Left ventricle myocardium inferior (tissue), 1 donor: ENCODE measurements at places on chromosomes 6 and 20. TPM values are rescaled to one million over a fixed set of nuclear protein-coding genes. Genes with fewer than 3 reads are reported as not detected.
A peak's percentile ranks its signal among the peaks of the same experiment; 100 is the strongest.

SLC17A2 gene
- total RNA-seq: not detected

MYL9 gene
- 1,345 TPM for total RNA-seq

IPCEF1 gene
- total RNA-seq: 1.7 TPM

GNAS-AS1 gene
- total RNA-seq: 0.25 TPM

LGSN gene
- total RNA-seq: not detected

ELOVL4 gene
- total RNA-seq: 0.19 TPM

- DNase-seq: no peak
Measured at GRCh38 chr20:7144464-7144863, 377.0 kb downstream of the BMP2 start.

DNA sequence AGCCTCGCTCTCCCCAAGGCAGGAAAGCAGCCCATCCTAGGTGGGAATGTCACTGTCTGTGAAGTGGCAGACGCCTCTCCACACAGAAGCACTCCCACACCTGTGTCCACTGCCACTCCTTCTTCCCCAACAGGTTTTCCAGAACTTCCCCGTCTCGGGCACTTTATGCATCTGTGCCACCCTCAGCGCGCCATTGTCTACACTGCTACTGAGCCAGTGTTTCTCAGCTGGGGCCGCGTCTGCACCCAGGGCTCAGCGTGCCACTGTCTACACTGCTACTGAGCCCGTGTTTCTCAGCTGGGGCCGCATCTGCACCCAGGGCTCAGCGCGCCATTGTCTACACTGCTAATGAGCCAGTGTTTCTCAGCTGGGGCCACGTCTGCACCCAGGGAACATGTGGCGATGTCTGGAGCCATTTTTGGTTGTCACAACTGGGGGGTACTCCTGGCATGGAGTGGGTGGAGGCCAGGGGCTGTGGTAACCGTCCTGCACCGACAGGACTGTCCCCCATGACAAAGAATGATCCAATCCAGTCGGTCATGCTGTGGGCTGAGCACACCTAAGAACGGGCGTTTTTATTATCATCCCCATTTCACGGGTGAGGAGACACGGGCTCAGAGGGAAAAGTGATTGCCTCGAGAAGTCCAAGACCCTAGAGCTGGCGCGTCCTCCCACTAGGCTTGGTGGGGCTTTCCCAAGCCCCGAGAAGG, 41.7 kb upstream of the ZBP1 start:
- DNase-seq: peak; percentile 1

- DNase-seq: no peak
Measured at GRCh38 chr20:44582311-44583025, at the start of gene PKIG. PKIG (plus strand) TSS chr20:44582579; CDS start chr20:44614557, 31,978 bp downstream.

- no peak for DNase-seq
Measured at GRCh38 chr20:58542411-58543095, 27.4 kb upstream of the APCDD1L start.

GRCh38 chr6:134065706-134066105, 13.3 kb upstream of the SLC2A12 start:
- DNase-seq: no peak

DNA sequence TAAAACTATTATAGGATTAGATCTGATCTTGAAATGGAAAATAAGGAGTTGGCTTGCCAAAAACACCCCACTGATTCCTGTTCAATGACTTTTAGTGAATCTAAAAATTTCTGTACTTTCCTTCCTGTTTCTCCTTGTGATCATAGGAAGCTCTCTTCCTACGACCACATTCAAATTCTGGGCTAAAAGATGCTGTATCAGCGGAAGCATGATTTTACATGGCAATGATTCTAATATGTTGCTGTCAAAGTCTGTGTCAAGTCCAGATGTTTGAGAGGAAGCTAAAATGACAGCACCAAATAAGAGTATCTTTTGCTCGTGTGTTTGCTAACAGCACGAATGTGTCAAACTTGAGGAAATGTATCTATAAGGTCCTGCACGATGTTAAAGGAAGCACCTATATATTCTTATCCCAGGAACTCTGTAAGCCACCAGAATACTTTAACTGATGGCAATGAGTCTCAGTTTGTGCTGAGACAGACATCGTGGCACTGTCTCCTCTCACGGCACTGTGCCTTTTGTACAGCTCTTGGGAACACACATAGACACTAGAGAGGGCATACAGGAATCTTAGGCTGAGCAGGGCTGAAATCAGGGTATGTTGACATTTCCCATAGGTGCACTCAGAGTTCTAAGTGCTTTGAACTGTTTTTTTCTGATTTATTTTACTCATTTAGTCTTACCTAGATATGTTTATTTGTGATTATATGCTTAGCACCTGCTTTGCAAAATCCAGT, 24.9 kb upstream of the MAP3K4 start:
- DNase-seq: no peak

DNA sequence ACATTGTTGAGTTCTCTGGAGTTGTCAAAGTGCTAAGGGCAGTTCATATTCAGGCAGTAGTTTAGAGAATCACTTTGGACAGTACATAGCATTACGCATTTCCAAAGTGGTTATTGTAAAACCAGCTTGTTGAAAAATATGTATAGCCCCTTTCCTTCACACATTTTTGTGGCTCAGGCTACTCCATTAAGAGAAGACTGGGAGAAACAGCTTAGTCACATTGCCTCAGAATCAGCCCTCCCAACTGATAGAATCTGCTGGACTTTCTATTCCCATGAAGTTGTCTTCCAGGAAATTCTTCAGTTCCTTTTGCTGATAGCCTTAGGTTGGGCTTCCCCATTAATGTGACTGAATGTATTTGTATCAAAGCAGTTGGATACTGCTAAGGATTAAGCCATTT, 39.5 kb upstream of the HDGFL1 start:
- DNase-seq: no peak

DNA sequence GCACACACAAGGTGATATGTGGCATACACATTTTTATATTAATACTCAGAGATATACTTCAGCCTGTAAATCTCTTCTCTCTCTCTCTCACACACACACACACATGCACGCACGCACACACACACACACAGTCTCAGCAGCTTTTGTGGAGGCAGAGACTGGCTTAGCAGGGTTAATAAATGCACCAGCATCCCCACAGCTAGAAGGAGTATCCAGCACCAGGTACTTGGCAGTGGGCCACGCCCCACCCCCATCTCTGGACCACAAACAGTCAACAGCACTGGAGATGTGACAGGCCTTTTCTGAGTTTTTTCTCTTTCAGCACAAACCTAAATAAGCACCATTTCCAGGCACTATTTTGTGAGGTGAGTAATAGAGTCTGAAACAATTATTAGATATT, 47.3 kb upstream of the LRFN2 start:
- DNase-seq: no peak

DNA sequence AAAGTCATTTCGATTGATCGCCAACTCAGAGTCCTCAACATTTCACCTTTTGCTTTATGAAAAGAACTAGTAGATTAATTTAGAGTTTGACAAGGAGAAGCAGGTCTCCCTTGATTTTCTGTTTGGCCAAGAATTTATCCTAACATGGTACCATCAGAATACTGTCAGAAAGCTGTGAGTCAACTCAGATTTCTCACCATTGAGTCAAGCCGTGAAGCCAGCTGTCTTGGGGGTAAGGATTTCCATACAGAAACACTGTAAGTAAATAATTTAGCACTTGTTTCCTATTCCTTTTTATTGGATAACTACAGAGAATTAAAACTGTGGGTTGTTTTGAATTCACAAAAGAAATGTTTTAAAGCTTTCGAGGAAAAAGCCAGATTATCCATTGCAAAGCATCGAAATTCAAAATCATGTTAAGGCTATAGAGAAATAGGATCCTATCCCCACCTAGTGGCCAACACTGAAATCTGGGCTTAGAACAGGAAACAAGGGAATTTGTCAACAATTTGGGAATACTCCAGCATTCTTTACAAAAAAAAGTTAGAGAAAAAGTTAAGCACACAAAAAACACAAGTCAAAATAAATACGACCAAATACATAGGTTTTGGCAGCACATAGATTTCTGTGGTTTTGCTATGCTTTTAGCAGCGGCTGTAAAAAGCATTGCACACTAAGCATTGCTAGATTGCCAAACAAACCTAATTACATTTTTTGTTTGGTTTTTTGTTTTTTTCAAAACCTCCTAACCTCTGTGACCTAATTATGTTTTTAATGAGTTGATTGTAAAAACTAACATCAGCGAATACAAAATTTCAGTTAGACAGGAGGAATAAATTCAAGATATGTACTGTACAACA, 44.2 kb downstream of the COL11A2 start:
- no peak for DNase-seq

DNA sequence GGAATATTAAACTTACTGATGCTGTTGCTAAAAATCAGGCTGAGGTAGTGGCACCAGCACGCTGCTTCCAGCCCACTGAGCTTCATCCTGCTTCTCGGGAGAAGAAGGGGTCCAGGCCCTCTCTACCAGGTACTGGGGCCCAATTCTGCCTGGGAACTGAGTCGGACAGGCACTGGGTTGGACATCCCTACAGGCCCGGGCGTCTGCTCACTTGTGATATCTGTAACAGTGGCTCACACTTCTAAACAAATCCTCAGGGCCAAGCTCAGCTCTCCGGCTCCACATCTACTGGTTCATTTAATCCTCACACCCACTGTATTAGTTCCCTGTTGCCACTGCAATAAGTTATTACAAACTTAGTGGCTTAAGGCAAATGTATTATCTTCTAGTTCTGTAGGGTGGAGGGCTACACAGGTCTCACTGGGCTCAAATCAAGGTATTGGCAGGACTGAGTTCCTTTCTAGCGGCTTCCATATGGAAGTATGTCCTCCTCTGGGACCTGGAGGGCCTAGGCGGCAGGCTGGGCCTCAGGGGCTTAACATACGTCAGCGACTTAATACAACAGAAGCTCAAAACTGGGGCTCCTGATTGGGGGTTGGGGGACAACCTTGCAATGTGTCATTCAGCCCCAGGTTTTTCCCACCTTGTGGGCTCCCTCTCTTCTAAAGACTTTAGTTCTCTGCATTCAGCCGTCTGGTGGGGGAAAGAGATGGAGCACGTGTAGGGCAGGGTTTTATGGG, 1.6 kb upstream of the KCNK15 start:
- no peak for DNase-seq
